ENCODE measurements at places on chromosomes 11 and 22.

GRCh38 chr11:63277345-63277943, 34.0 kb upstream of the SLC22A25 start:
- DNase-seq, result no peak

- no peak for DNase-seq
Observed at GRCh38 chr11:61716478-61717285, 35.8 kb upstream of the MYRF start.

DNA sequence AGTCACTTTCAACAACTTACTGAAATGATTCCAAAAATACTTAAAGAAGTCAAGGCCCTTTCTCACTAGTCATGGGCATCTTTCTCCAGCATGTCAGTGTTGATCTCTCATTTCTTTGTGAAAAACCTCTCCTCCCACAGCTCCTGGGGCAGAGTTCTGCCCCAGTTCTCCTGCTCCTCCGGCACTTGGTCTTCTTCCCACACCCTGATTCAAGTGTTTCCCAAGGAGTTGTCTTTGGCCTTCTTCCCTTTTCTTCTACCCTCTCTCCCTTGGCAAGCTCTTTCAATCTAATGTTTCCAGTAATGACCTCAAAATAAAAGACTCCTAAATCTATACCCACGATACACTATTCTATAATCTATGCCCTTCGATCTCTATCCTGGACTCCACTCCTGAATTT, 42.1 kb upstream of the CCDC34 start:
- DNase-seq, result no peak

GRCh38 chr22:38285018-38285417, 12.2 kb upstream of the TMEM184B start:
- DNase-seq, result no peak

- no peak for DNase-seq
Observed at GRCh38 chr22:41844036-41844435, 11.1 kb downstream of the SREBF2 start.

GRCh38 chr22:38034884-38035529, 22.2 kb upstream of the PICK1 start:
- no peak for DNase-seq

DNA sequence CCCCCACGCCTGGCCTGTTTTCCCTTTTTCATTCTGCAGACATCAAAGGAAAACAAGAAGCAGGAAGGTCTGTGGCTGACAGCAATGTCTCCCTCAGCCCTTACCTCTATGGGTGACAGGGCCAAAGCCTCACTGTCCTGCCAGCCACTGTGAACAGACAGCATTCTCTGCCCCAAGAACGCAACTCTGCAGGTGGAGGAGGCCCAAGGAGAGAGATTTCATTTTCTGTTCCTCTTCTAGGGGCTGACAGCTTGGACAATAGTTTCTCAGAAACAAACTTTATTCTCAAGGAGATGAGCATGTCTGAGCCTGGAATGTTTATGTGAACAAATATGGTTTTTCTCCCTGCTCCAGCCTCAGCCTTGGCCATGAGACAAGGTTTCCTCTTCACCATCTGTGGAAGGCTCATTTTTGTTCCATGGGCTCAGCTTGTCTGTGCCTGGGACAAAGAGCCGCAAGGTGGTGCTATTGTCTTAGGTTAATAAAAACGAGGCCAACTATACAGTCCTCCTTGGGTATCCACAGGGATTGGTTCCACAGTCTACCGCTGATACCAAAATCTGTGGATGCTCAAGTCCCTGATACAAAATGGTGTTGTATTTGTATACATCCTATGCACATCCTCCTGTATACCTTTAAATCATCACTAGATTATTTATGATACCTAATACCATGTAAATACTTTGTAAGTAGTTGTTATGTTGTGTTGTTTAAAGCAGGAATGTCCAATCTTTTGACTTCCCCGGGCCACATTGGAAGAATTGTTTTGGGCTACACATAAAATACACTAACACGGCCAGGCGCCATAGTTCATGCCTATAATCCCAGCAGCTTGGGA, 5.8 kb downstream of the PIWIL3 start:
- DNase-seq, result peak; percentile 6

DNA sequence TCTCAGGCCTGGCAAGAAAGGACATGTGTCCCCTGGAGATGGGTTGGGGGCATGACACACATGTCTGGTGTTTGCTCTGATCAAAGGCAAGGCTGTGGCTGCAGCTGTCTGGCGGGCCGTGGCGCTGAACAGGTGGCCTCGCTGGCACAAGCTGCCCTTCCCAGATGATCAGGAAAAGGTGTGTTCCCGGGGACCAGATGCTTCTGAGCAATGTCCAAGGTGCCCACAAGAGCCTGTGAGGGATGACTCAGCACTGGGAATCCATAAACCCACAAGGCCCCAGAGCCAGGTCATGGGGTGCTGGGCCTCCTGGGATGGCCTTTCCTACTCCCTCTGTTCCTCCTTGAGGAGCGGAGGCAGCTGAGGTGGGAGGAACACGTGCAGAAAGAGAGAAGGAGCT, 9.7 kb upstream of the LRP5 start:
- DNase-seq, result peak; percentile 35

DNA sequence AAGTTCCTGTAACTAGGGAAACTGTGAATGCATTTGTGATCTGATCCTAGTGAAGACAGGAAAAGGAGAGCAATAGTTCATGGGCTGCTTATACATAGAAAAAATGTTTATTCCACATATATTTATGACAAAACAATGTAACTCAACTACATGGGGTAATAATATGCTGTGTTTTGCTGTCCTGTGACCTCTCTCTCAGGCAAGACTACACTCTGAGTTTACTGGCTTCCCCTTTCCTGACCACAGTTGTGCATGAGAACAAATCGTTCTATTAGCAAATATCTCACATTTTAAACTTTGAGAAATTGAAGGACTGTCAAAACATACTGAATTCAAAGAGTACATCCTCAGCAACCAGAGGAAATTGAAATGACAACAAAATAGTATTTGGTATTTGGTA, 161.9 kb upstream of the TRPC6 start:
- no peak for DNase-seq

- DNase-seq, result no peak
Observed at GRCh38 chr22:33914131-33914530, 6.1 kb downstream of the LARGE1 start.

DNA sequence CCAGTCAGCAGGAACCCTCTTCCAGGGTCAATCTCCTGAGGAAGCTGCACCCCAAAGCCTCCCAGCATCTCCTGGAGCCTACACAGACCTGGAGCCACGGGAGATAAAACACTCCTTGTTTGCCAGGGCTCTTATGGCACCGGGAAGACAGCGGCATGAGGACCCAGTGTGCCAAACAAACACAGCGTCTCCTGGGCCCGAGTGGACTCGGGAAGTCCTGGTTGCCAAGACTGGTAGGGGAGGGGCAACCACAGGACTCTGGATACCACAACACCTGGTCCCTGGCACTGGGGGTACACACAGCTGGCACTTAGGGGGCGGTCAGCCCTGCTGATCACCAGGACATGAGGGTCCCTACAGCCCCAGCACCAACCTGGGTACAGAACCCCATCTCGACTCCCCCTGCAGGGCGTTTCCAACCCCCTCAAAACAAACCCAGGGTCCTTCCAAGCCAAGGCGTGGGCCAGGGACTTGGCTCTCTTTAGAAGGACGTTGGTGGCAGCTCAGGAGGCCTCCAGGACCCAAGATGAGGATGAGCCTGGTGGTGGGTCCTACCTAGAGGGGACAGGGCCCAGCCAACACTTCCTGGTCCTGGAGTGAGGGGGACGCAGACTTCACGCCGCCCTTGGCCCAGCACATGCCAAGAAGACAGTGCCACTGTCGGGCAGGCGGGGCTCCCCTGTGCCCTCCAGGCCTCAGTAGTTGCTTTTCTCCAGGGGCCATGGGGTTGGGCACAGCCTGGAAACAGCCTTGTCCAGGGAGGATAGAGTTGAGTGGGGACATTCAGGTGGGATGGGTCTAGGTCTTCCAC, 85.0 kb downstream of the CELSR1 start:
- DNase-seq, result no peak

GRCh38 chr11:17443000-17443399, 33.6 kb downstream of the ABCC8 start:
- no peak for DNase-seq
